CD4-positive, alpha-beta T cell treated with Interleukin-12 subunit alpha and Interleukin-12 subunit beta, for 1 hour (primary cell): ENCODE measurements at places on chromosomes 7 and 10.

- DNase-seq = no peak
These were observed 38.2 kb upstream of the JAKMIP3 start for GRCh38 chr10:132027423-132027983.

DNA sequence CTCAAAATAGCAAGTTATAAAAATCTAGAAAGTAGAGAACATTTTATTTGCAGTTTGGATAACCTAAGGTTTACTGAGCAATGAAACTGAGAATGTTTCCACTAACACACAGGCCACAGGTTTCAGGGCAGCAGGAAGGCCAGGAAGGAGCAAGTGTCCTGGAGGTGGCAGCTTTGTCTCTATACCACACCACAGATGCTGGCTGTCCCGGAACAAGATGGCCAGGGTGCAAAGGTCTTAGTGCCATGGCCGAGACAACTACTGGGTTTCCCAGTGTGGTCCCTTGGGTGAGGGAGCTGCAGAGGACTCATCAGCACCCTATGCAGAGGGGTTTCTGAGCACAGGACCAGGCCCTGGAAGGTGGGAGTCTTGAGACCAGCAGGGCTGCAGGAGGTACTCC lies 92.0 kb downstream of the CTBP2 start:
- DNase-seq = no peak

GRCh38 chr7:12337095-12337494 lies 66.6 kb downstream of the VWDE start:
- DNase-seq = no peak

- no peak for DNase-seq
These were observed 32.8 kb upstream of the SORCS3 start for GRCh38 chr10:104608091-104608828.

- DNase-seq = no peak
These were observed 69.5 kb upstream of the ST8SIA6 start for GRCh38 chr10:17523917-17524316.

- no peak for DNase-seq
These were observed 125.1 kb upstream of the KCTD7 start for GRCh38 chr7:66503551-66504031.

DNA sequence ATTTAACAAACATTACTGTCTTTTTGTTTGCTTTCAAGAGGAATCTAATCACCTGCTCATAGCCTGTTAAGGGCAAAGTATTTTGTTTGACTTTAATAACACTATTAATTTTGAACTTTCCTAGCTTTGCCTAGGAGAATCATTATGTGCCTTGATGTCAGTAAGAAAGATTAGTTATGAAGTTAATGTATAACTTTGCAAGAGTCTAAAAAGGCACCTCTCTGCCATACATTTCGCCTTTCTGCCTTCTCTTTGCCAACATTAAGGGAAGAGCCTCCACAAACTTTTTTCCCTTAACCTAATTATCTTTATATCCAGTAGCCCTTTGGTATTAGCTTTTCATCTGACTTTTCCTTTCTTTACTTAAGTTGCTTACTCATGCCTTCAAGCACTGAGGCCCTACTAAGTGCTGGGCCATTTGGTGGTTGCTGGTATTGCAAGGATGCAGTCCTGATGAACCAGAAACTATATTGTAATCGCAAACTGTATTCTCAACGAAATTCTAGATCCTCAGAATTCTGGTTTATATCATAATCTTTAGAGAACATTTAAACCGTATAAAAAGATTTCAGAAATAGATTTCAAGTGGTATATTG lies 108.5 kb downstream of the SND1 start:
- no peak for DNase-seq

DNA sequence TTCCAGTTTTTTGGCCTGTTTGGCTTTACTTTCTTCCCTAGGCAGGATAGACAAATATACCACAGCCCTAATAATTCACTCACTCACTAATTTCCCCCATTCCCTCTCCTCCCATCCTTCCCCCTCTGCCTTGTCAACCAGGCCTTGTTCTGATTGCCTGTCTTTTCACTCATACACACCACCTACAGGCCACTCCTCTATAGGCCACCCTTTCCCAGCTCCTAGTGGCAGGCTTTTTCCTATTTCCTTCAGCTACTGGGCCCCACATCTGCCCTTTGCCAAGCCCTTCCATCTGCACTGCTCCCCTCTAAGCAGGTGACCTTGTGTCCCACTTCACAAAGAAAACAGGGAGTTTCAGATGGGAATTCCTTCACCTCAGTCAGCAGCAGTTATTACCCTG lies 59.8 kb upstream of the MSRB2 start:
- DNase-seq = no peak

DNA sequence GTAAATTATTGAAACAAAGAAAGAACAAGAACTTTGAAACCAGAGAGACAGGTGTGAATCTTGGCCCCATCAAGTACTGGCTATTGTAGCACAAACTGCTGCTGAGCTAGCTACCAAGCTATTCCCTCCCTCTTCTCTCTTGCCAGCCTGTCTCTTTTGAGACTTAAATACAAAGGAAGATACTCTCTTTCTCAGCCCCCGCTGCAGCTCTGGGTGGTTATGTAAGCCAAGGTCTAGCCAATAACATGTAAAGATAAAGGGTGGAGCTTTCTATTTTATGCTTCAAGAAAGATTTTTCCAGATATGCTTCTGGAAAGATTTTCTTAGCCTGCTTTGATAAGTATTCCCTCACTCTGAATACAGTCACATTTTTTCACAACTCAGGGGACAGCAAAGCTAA lies 17.2 kb downstream of the BAZ1B start:
- DNase-seq = no peak

DNA sequence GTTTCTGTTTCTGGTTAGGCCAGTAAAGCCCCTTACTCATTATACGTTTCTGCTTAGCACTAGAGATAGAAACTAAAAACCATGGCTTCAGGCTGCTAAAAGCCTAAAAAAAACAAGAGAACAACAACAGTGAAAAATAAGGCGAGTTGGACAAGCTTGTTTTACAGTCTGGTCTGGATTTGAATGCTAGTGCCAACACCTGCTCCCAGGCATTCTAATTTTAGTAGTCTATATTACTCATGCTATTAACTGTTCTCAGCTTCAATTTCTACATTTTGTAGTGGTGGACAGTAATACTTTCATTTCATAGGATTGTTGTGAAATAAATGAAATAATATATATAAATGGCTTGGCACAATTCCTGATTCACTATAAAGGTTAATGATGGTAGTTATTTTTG lies 108.5 kb downstream of the HBP1 start:
- DNase-seq = no peak

DNA sequence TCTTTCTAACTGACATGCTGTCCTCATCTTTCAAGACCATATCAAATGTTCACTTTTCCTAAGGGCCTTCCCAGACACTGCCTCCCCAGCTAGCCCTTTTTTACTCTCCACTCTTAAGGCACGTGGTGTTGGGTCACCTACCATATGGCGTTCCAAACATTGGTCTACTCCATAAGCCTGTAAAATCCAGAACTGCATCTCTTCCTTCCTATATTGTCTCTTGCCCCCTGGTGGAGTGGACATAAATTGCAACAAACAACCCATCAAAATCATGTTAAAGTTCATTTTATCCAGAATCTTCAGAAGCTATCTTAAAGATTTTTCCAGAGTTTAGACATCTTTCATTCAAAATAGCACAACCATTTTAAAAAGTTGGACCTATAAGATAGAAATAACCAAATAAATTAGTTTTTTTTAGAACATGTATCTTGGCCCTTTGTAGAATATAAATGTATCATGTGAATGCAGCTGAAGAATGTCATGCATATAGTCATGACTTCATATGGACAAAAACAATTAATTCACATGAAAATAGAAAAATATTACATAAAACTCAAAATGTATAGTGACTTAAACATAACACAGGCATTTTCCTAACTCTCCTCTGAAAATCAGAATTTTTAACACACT lies 180.6 kb upstream of the CHRM2 start:
- no peak for DNase-seq

GRCh38 chr10:104892879-104893617 lies 252.0 kb downstream of the SORCS3 start:
- DNase-seq = no peak

GRCh38 chr10:98456686-98457482 lies 10.1 kb upstream of the HPS1 start:
- no peak for DNase-seq

DNA sequence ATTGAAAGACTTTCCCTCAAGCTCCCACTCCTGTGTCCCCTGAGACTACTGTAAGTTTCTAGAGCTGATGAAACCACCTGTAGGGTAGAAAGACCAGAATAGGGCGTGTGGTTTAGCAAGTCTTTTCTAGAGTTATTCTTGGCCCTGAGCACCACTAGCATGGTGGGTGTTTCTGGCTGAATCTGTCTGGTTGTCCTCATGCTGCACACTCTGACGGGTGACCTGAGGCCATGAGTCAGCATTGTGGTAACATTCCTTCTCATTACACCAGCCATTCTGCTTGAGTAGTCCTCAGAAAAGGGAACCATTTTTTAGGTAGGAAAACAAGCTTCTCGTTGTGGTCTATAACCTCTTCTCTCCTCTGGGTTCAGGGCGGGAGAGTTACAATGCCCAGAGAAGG lies 250.3 kb downstream of the SNX13 start:
- no peak for DNase-seq

- DNase-seq = no peak
These were observed 316.6 kb downstream of the PAXIP1 start for GRCh38 chr7:154686305-154686704.

GRCh38 chr10:6398399-6398798 lies 181.7 kb downstream of the PRKCQ start:
- DNase-seq = no peak

DNA sequence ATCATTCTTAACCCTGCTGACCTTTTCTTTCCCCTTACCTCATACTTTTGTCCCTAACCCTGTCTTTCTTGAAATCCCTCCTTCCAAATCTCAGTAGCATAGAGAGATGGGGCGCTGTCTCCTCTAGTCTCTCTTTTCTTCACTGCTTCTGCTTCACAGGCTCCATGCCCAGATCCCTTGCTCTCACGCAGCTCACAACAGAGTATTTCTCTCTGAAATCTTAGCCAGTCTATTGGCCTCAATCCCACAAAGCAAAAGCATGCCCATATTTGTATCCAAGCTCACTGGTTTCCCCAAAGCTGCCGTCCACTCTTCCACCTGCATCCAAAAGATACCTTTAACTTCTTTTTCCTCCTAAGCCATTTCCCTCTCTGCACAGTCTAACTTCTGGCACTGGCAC lies 526.8 kb downstream of the PLXDC2 start:
- DNase-seq = no peak

DNA sequence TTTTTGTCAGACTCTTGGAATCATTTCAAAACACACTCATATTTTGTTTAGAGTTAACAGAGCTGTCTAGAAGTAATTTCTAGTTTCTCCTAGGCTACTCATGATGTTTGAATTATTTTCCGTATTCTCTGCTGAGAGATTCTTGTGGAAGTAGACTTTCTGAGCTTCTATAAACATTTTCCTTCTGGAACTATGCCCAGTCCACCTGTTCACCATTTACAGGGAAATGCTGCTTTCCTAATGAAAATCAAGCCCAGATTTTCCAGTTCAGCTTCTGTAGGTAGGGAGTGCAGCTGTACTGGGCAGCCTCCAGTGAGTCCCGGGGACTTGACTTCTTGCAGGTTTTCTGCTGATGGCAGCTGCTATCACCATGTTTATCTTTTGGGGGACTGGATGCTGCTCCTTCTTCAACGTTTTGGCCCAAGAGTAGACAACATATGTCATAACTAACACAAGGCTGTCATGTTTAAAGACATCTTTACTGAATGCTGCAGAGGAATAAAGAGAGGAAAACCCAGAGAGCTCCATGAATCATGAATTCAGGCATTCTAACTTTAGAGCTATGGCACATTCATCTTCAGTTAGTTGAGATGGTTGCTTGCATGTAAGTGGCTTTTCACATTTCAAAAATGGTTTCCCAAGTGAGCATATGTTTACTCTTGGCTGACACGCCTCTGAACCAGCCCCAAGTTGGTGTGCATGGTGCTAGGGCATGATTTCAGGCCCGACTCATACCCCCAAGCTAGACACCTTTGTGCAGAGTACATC lies 85.6 kb downstream of the SDK1 start:
- DNase-seq = no peak

DNA sequence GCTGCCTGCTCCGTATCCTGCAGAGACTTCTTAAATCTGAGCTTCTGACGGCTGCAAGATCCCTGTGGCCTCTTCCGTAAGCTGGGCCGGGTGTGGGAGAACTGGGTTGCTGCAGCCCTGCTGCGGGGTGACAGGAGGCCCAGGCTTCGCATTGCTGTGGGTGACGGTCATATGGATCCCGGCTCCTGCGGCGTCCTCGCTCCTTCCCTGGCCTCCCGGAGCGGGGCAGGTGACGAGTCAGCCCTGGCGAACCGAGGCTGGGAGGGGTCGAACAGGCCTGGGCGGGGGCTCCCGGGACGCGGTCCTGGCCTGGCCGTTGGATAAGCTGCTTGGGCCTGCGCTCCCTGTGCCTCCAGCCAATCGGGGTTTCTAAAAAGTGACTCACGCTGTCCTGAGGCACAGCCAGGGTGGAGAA lies 7.8 kb upstream of the UBE2D1 start:
- no peak for DNase-seq

DNA sequence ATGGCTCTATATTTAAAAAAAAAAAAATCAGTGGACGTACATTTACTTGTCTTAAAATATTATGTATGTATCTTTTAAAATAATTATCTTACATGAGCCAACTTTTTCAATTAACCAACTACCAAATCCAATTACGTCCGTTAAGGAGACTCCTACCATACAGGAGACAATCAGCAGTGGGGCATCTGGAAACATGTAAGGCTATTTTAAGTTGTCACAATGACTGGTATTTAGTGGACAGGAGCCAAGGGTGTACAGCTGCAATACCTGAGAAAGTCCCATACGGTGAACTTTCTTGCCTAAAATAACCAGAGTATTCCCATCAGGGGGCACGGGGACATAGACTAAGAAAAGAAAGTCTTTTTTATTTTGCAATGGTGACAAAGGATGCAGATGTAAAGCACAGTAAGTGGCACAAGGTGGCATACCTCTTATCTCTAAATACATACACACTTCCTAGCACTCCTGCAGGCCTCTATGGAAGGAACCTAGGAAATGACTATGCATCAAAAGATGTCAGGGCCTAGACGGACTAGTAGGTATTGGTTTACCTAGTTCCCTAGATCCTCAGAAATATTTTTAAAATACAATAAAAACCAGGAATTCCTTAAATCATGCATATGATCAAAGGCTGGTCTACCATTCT lies 16.0 kb upstream of the TLL2 start:
- no peak for DNase-seq

GRCh38 chr10:45673074-45673648 lies 589 bp upstream of the ZFAND4 start:
- DNase-seq = no peak
